Mucosa of gallbladder (tissue), 1 donor: ENCODE measurements at places on chromosomes 4 and X.

GRCh38 chr4:140595065-140595464 is 26.3 kb upstream of the UCP1 start:
- peak; percentile 16 for DNase-seq

DNA sequence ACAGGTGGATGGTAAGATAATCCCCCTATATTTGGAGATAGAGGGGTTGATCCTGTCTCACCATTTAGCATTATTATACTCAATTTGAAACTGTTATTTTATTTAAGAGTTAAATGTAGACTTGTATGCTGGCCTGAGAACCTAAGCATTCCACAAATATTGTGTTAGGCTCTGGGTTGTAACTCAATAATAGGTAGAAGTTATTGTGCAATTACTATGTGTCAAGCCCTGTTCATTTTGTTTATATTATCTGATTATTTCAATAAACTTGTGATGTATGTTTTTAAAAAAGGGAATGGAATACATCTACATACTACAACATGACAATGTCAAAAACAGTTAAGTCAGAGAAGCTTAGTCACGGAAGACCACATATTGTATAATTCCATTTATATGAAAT is 13.6 kb upstream of the TXK start:
- no peak for DNase-seq

DNA sequence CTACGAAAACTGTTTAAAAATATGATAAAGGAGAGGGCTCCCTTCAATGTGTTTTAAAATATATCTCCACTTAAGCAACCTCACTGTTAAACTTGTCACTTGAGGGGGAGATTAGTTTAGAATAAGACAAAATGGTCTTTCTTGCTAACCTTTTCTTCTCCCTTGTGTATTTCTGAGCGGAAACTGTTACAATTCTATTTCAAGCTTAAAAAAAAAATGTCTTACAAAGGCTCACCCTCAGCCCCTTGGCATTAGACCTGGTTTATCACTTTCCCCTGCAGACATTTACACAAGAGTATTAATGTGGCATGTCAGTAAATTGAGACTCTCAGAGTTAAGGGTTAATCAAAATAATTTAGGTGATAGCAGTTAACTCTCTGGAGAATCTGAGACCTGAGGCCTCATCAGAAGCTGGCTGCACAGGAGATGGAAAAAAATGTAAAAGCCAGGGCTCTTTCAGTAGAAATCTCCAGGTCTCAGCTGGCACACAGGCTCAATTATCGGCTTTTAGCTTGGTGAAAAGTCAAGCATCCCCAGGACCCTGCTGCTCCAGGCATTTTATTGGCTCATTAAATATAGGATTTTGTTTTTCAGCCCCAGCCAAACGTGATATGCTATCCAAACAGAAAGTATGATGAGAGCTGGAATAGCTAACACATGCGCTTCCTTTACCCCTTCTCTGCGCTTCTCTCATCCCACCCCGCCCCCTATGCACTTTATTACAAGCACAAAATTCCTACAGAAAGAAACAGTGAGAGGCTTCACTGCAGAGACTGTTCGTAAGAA is 130.5 kb downstream of the PPA2 start:
- DNase-seq: no peak

- no peak for DNase-seq
These were observed 108.4 kb upstream of the BMP2K start for GRCh38 chr4:78667764-78668163.

DNA sequence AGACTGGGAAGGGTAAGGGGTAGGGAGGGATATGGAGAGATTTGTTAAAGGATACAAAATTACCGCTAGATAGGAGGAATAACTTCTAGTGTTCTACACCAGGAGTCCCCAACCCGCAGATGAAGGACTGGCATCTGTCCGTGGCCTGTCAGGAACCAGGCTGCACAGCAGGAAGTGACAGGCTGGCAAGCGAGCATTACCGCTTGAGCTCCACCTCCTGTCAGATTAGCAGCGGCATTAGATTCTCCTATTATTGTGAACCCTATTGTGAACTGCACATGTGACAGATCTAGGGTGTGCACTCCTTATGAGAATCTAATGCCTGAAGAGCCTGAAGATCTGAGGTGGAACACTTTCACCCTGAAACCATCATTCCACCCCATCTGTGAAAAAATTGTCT is 27.9 kb upstream of the BBS7 start:
- DNase-seq: no peak
